ENCODE measurements at places on chromosomes 6 and 20. TPM values are rescaled to one million over a fixed set of nuclear protein-coding genes. Genes with fewer than 3 reads are reported as not detected.

DNA sequence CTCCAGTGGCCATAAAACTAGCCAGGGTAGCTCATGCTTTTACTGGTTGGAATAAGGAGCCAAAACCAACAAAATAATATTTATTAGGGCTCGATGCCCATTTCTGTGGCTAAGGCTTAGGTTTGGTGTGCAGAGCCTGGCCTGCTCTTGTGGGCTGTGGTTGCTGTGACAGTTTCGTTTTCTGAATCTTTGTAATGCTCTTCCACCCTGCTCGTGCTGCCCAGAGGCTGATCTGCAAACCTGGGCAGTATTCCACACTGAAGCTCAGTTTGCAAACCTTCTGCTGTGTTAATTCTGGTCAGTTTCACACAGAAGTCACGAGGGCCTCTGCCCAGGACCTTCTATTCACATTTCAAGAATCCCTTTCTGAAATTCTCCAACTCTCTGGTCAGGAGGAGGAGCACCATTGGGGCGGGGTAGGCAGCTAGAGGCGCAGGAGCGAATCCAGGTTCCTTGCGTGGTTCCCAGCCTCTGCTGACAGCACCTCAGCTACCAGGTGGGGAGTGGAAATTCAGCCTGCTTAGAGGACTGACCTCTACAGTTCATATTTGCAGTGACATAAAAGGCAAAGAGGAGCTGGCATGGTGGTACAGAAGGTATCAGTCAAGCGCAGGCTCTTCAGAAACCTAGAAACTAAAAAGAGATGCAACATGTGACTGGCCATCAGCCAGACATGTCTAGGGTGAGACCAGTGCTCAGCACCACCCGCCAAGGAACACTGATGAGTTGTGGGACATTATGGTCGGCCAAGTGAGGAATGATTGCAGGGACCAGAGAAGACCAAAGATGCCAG is 14.3 kb upstream of the C20orf144 start:
- no peaks in the 10 kb centered on the region for H3K36me3 ChIP-seq
- no peak overlapping the region for H3K4me3 ChIP-seq
- no peak for DNase-seq
- no peaks in the 10 kb centered on the region for H3K27me3 ChIP-seq
- H3K27ac ChIP-seq, result no peak overlapping the region

DNA sequence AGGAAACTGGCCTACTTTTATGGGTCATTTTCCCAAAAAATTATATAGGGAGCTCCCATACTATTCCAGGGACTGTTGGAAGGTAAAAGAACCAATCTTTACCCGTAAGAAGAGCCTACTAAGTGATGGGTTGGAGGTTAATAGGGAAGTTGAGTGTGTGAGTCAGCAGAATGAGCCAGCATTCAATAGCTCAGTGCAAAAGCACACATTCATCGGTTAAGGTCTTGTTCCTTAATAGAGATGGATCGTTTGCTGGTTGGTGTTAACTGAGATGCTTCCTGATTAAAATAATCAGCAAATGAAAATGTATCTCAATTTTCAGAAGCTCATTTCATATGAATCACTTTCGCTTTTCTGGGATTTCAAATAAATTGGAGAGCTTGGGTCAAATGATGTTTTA is 115.3 kb upstream of the MRPS10 start:
- no peak overlapping the region for H3K27ac ChIP-seq
- no peak for DNase-seq
- no peaks in the 10 kb centered on the region for H3K4me1 ChIP-seq
- H3K36me3 ChIP-seq, result no peaks in the 10 kb centered on the region
- H3K27me3 ChIP-seq, result no peaks in the 10 kb centered on the region

Gene SYCP2L
- total RNA-seq, result 3.5 TPM

- no peak overlapping the region for H3K4me3 ChIP-seq
- no peaks in the 10 kb centered on the region for H3K27me3 ChIP-seq
- peak; percentile 22 for DNase-seq
These were observed 46.0 kb downstream of the RREB1 start for GRCh38 chr6:7153789-7154188.

Gene C6orf132
- total RNA-seq, result not detected

GRCh38 chr6:108502832-108503231 is 57.9 kb upstream of the FOXO3 start:
- no peak for DNase-seq
- no peak overlapping the region for H3K27ac ChIP-seq
- H3K36me3 ChIP-seq, result no peaks in the 10 kb centered on the region
- H3K27me3 ChIP-seq, result no peaks in the 10 kb centered on the region
- no peaks in the 10 kb centered on the region for H3K4me1 ChIP-seq

- peaks cover 2% of the 10 kb centered on the region for H3K4me1 ChIP-seq
- no peak for DNase-seq
- no peaks in the 10 kb centered on the region for H3K36me3 ChIP-seq
These were observed 445.8 kb downstream of the HTR1B start for GRCh38 chr6:77017537-77017936.

Gene ZFP64
- total RNA-seq, result 9.5 TPM

Gene IRAK1BP1
- 5.4 TPM for total RNA-seq

GRCh38 chr6:106431972-106432371 is 71.5 kb downstream of the CRYBG1 start:
- H3K4me3 ChIP-seq, result no peak overlapping the region
- H3K36me3 ChIP-seq, result no peaks in the 10 kb centered on the region
- no peaks in the 10 kb centered on the region for H3K4me1 ChIP-seq
- H3K27me3 ChIP-seq, result no peaks in the 10 kb centered on the region
- H3K27ac ChIP-seq, result no peak overlapping the region
- no peak for DNase-seq

- DNase-seq, result peak; percentile 52
- H3K27me3 ChIP-seq, result no peaks in the 10 kb centered on the region
- peaks cover 14% of the 10 kb centered on the region for H3K4me1 ChIP-seq
These were observed 410.5 kb downstream of the QKI start for GRCh38 chr6:163825033-163825432.

Gene RPRD1B
- 56.6 TPM for total RNA-seq

DNA sequence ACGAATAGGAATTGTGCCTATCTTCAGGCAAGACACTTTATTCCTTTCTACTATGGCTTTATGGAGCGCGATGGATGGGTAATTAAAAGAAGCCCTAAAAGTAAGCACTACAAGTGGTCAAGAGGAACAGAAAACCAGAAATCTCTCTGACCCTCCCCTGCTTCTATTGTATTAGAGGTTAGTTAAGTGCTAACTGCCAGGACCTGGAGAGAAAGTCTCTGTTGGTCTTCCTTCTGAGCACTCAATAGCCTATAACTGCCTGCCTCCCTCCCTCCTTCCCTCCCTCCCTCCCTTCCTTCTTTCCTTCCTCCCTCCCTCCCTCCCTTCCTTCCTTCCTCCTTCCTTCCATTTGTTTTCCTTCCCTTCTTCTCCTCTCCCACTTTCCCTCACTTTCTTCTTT is 133.7 kb downstream of the C6orf58 start:
- DNase-seq, result no peak
- no peak overlapping the region for H3K27ac ChIP-seq
- no peaks in the 10 kb centered on the region for H3K4me1 ChIP-seq
- no peaks in the 10 kb centered on the region for H3K36me3 ChIP-seq
- no peak overlapping the region for H3K4me3 ChIP-seq

GRCh38 chr6:154482858-154483257 is 27.6 kb downstream of the CNKSR3 start:
- DNase-seq, result no peak
- peak overlapping the region; percentile 46 for H3K27ac ChIP-seq
- no peaks in the 10 kb centered on the region for H3K27me3 ChIP-seq
- peaks cover 51% of the 10 kb centered on the region for H3K4me1 ChIP-seq
- no peak overlapping the region for H3K4me3 ChIP-seq

GRCh38 chr20:53050338-53050737 is 78.2 kb downstream of the TSHZ2 start:
- no peaks in the 10 kb centered on the region for H3K4me1 ChIP-seq
- H3K27me3 ChIP-seq, result peaks cover 6% of the 10 kb centered on the region
- H3K27ac ChIP-seq, result no peak overlapping the region
- no peak overlapping the region for H3K4me3 ChIP-seq
- H3K36me3 ChIP-seq, result no peaks in the 10 kb centered on the region
- DNase-seq, result no peak

Gene OOEP
- not detected for total RNA-seq

Gene JPH2
- total RNA-seq, result 6.7 TPM

DNA sequence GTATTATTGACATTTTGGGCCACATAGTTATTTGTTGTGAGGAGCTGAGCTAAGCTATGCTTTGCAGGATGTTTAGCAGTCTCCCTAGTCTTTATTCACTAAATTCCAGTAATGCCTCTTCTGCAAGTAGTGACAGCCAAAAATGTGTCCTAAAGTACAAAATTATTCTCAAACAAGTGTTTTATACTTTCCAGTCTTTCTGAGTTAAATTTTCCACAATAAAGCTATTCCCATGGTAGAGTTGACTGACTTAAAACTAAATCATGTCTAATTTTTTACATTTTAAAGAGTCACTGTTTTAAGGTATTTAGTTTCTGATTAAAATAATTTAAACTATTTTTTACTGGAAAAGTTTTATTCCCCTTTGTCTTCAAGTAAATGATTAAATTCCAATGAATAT is 717.8 kb upstream of the HS3ST5 start:
- H3K27me3 ChIP-seq, result no peaks in the 10 kb centered on the region
- no peaks in the 10 kb centered on the region for H3K4me1 ChIP-seq
- DNase-seq, result no peak
- no peak overlapping the region for H3K4me3 ChIP-seq
- no peak overlapping the region for H3K27ac ChIP-seq

Gene PAX1
- not detected for total RNA-seq

DNA sequence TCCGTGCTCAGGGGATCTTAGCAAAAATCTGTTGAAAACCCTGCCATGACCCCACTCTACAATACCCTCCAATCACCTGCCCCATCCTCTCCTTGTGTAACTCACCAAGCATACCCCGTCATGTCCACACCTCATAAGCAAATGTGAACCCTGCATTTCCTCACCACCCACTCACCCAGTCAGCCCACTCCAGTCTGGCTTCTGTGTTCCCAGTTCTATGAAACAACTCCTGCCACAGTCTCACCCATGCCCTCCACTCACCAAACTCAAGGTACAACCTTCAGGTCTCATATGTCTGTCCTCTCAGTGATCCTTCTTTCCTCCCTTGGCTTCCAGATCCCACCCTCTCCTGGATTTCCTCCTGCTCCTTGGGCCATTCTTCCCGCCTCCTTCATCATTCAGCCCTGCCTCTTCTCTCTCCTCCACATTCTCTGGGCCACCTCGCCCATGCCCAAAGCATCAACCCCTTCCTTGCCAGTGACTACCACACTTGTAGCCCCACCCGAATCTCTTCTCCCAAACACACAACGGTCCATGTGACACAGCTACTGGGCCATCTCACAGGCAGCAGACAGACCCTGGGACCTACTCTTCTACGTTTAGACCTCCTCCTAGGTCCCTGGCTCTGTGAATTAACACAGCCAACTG is 8.8 kb downstream of the DDRGK1 start:
- H3K36me3 ChIP-seq, result peaks cover 7% of the 10 kb centered on the region
- H3K27me3 ChIP-seq, result no peaks in the 10 kb centered on the region
- H3K27ac ChIP-seq, result no peak overlapping the region
